ENCODE measurements at places on chromosomes 6 and 20.

DNA sequence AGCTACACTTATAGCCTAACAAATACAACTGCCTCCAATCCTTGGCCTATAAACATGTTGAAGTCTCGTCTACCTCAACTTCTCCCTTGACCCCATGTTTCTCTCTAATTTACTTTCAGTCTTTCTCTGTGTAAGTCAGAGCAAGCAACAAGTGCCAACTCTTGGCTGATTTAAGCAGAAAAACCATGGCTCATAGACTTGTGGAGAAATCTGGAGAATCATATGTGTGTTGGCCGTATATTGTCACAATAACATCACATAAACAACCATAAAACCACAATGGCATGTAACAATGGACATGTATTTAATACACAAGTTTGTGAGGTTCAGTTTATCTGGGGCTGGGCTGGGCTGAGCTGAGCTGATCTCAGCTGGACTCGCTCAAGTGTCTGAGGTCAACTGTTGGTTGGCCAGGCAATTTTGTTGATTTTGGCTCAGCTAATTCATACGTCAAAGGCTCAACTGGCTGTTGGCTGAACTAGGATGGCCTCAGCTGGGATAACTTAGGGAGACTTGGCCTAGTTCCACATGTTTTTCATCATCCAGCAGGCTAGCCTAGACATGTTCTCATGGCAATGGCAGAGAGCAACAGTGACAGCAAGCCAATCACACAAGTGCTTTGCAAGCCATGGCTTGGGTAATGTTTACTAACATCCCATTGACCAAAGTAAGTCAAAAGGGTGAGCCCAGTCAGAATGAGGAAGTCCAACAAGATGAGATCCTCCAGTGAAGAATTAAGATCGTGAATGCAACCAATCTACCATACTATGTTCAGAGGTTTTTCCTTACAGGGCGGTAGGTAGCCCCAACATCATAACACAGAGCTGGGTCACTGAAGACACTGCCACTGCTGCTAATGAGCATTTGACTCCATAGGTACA lies 12.9 kb upstream of the TBC1D22B start:
- DNase-seq: no peak

- no peak for DNase-seq
These were observed 52.6 kb upstream of the MC3R start for GRCh38 chr20:56195946-56196345.

DNA sequence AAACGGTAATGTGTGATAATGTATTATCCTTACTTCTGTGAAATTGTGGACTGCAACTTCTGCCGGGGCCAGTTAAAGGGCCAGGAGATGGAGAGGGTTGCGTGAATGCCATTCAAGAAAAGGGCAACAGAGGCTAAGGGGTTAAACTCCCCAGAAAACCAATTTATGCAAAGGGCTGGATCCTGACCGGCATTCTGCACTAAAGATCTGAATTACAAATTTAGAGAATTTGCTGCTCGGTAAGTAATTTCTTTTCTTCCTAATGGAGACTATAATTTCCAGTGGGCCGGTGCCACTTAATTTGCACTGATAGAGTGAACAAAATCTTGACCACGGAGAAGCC lies 130.1 kb downstream of the BCAS1 start:
- DNase-seq: no peak

DNA sequence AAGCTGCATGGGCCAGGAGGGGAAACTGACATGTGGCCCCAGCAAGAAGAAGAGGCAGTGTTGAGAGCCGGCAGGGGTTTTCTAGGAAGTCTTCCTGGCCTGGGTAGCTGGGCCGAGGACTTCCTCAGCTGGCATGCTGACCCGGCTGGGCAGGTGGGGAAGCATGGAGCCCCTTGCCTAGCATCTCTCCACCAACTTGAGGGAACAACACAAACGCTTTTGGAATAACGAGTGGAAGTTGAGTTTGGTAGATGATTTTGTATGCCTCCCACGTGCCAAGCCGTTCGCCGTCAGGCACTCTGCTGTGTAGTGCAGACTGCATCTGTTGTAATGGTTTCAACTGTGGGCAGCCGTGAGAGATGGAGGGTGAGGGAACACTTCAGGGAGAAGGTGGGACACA lies 7.3 kb downstream of the TMEM181 start:
- no peak for DNase-seq

GRCh38 chr20:58984691-58985090 lies 3.6 kb downstream of the NELFCD start:
- no peak for DNase-seq

GRCh38 chr6:133891149-133891926 lies 2.4 kb downstream of the TCF21 start:
- DNase-seq: no peak

- no peak for DNase-seq
These were observed 13.1 kb upstream of the DCBLD1 start for GRCh38 chr6:117469356-117469755.

DNA sequence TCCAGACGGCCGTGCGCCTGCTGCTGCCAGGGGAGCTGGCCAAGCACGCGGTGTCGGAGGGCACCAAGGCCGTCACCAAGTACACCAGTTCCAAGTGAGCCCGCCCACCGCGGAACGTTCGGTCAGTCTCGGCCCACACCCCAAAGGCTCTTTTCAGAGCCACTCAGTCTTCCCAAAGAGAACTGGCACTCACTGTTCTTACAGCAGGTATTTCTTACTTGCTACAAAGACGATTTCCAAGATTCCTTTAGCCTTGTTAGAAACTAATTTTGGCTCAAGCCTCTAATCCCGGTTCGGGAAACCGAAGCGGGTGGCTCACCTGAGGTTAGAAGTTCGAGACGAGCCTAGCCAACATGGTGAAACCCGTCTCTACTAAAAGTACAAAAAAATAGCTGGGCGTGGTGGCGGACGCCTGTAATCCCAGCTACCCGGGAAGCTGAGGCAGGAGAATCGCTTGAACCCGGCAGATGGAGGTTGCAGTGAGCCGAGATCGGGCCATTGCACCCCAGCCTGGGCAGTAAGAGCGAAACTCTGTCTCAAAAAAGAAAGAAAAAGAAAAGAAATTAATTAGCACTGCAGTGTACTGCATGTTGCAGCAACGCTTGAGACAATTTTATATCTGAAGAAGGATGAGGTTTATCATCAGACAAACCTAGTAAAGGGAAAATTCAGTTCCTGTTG lies 73.1 kb downstream of the OR2B2 start:
- no peak for DNase-seq

DNA sequence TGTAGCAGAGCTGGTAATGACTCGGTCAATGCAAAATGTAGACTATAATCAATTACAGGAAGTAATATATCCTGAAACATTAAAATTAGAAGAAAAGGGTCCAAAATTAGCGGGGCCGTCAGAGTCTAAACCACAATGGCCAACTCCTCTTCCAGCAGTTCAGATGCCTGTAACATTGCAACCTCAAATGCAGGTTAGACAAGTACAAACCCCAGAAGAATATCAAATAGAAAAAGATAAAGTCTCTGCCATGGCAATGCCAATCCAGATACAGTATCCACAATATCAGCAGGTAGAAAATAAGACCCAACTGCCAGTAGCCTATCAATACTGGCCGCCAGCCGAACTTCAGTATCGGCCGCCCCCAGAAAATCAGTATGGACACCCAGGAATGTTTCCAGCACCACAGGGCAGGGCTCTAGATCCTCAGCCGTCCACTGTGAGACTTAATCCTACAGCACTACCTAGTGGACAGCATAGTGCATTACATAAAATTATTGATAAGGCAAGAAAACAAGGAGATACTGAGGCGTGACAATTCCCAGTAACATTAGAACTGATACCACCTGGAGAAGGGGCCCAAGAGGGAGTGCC lies 158.4 kb downstream of the GPX5 start:
- DNase-seq: peak; percentile 50

- no peak for DNase-seq
These were observed 4.5 kb upstream of the TAF8 start for GRCh38 chr6:42045538-42046460.

DNA sequence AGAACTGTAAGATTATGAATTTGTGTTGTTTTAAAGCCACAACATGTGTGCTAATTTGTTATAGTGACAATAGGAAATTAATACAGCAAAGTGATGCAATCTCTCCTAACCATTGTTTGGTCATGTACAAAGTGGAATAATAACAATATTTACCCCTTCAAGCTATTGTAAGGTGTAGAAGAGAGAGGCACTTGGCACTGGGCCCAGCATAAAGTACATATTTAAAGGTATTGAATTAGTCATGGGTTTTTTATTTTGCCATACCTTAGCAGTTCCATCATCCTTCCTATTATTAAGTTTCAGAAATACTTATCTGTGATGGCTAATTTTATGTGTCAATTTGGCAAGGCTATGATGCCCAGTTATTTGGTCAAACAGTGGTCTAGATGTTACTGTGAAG lies 322.4 kb upstream of the TSHZ2 start:
- DNase-seq: no peak

- no peak for DNase-seq
These were observed 608.1 kb downstream of the HACE1 start for GRCh38 chr6:104251651-104252050.

DNA sequence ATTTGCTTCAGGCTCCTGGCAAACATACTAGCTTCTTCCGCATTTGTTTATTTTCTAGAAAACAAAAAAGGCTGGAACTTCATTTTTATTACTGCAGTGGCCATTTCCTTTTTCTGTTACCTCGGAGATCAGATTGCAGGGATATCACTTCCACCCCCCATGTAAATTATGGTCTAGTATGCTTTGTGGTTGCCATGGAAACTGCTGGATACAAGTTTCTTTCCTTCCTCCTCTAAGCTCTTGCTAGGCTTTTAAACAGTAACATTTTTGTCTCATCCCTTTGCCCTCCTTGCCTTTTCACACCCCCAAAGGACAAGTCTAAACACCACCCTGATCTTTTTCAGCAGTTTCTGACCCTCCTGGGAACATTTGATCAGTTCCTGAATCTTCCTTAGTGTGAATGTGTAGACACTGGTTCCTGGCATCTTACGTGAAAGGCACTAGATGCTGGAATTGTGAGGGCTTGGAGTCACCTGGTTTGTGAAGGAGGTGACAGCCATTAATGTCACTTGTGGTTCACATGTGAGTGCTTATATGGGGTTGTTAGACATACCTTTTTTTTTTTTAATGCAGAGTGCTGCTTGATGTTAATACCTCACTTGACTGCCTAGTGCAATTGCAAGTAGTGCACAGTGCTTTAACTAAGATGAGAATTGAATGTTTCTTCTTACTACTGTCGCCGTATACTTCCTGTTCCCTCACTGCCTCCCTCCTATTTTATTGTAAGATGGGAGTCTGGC lies 181.6 kb downstream of the JARID2 start:
- DNase-seq: peak; percentile 35

- DNase-seq: no peak
These were observed 64.9 kb upstream of the CITED2 start for GRCh38 chr6:139439349-139439748.

DNA sequence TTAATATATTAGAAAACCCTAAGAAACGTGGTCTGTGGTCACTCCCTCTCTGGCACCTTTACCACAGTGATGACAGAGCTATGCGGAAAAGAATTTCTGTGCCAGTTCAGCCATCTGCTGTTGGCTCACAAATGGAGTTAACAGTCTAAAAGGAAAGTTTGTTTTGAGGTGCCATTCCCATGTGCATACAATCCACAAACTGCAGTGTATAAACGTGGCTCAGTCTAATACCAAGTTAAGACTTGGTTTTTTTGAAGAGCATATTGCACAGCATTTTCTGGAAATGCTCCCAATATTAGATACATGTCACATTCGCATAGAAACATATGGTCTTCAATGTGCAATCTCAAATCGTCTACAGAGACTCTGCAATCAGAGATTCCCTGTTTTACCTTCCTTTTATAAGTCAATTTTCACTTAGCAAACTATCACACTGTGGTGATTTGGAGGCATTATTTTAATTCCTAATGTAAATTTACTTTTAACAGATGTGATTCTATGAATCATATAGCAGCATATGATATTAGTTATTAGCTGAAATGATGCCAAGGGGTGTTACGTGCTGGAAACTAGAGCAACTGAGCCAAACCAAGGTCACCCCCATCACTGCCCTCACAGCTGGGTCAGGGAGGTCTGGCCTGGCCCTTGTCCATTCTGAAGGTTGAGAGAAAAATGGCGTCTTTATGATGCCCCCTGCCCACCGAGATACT lies 383.5 kb downstream of the PRKN start:
- no peak for DNase-seq
